ENCODE measurements at places on chromosomes 3 and 15.

DNA sequence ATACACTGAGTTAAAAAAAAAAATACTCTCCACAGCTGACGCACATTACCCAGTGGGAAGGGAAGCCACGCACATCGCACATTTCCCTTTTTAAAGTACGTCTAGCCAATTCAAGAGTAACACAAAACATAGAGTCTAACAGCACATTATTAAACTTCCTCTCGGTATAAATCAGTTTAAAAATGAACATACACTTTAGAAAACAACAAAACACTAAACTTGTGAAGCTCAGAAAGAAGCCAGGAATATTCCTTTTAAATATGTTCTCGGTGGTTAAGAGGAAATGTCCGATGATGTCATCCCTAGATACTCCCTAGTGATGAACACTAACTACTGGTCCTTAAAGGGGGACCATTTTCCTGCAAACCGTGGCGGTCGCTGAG lies 721 bp downstream of the MYEF2 start:
- no peak for DNase-seq

GRCh38 chr3:97896547-97896946 lies 74.7 kb downstream of the CRYBG3 start:
- no peak for DNase-seq

DNA sequence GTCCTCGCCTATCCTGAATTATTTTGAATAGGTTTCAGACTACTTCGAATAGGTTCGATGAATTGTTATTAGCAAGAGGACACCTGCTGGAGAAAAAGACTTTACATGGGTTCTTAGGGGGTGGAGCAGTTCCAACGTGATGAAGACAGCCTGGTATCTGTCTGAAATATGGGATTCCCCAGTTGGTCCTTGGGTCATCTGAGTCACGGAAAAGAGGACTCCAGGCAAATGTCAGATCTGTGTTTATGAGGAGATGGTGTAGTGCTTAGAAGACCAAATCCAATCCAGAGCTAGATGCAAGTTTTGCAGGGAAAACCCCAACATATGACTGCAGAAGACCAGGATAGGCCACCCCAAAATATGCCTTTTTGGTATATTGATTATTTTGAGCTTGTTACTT lies 98.9 kb upstream of the IGSF10 start:
- no peak for DNase-seq

- no peak for DNase-seq
Measured at GRCh38 chr3:150203273-150203672, 204.8 kb upstream of the TSC22D2 start.

- DNase-seq, result no peak
Measured at GRCh38 chr3:190537146-190537545, 23.3 kb downstream of the IL1RAP start.

- DNase-seq, result no peak
Measured at GRCh38 chr3:55362210-55362960, 124.7 kb downstream of the WNT5A start.

- DNase-seq, result no peak
Measured at GRCh38 chr15:27238707-27239423, 267.9 kb downstream of the GABRG3 start.

DNA sequence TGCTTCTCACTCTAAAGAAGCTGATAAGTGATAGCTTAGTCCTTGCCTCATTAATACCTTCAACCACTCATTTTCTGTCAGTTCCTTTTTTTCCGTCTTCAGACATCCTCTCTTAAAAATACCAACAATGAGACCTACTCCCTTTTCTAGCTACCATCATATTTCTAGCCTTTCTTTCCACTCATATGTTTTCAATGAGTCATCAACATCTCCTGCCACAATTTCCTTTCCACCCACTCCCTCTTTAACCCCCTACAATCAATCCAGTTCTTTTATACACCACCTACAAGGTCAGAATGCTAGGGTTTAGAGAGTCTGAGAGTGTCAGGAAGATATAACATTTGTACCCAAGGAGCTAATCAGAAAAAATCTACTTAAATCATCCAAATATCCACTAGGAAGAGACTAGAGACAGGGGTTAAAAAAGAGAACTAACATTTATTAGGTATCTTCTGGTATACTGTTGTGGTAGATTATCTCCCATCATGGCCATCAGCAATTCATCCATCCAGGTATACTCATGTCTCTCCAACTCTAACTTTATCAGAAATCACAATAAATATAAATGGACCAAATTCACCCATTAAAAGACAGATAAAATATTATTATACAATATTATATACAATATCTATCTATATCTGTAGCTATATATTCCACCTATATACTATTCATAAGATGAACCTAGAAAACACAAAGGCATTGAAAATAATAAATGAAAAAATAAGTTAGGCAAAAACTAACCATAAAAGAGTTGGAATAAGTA lies 42.5 kb downstream of the MYLK start:
- DNase-seq, result no peak

DNA sequence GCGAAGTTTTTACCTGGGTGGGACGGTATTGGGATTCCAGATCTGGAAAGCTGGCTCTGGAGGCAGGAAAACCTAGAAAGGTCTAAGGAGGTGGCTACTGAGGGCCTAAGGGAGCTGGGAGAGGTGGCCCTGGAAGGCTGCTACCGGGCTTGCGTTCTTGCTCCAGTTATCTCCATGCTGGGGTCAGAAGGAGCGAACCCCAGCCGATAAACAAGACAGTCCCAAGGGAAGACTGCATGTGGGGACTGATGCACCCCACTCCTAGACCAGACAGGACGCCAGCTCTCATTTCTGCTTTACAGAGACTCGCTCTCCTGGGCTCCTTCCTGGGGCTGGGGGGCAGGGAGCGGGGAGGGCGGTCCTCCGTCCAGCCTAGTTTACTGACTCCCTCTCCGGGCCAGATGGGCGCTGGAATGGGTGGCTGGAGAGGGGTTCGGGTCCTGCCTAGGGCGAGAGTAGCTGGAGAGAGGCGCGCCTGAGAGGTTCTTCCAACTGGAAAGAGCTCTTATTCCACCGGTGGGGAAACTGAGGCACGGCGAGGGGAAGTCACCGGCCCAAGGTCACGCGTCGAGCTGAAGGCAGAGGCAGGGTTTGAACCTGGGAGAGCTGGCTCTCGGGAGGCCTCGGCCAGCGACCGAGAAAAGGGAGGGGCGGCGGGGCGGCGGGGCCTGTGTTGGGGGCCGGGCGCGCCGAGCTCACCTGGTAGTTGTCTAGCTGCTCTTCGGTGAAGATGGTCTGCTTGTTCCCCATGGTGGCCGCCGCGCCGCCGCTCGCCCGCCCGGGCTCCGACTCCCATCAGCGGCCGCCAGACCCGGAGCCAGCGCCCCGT lies 565 bp downstream of the CIB2 start:
- DNase-seq, result no peak

GRCh38 chr15:69897061-69897460 lies 200.7 kb downstream of the TLE3 start:
- DNase-seq, result no peak

Data from memory B cell (primary cell).